Endodermal cell (in vitro differentiated cells): ENCODE measurements at places on chromosomes 1 and 21.

GRCh38 chr21:35582731-35583130, 477.6 kb downstream of the SETD4 start:
- no peak for DNase-seq

- no peak for DNase-seq
These were observed 522.6 kb downstream of the PTPRU start for GRCh38 chr1:29758781-29759499.

DNA sequence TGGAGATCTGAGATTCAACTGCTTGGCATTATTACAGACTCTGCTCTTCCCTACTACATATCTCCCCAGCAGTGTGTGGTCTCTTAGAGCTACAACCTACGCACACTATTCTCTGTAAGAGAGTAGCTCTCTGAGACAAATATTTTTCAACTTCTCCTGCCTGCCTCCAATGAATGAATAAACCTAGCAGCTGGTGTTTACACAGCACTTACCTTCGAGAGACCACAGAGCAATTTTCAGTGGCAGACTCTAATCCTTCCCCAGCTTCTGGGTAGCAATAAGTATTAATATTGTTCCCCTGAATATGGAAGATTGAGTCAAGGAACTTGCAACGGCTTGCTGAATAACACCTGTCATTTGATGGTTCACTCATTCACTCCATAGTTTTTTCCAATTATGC, 350.9 kb upstream of the SPAG17 start:
- DNase-seq, result no peak

- no peak for DNase-seq
These were observed 24.9 kb downstream of the PRKCZ start for GRCh38 chr1:2074944-2075740.

DNA sequence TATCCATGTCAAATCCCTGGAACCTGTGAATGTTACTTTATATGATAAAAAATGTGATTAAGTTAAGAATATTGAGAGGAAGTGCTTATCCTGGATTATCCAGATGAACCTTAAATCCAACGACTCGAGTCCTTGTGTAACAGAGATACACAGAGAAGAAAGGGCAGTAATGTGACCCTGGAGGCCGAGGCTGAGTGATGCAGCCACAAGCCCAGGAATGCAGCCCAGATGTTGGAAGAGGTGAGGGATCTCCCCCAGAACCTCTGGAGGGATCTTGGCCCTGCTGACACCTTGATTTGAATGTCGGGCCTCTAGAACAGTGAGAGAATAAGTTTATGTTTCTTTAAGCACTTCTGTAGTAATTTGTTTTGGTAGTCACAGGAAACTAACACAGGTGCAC, 18.0 kb downstream of the LPGAT1 start:
- DNase-seq, result no peak

GRCh38 chr1:204880906-204881305, 10.2 kb downstream of the NFASC start:
- DNase-seq, result no peak

DNA sequence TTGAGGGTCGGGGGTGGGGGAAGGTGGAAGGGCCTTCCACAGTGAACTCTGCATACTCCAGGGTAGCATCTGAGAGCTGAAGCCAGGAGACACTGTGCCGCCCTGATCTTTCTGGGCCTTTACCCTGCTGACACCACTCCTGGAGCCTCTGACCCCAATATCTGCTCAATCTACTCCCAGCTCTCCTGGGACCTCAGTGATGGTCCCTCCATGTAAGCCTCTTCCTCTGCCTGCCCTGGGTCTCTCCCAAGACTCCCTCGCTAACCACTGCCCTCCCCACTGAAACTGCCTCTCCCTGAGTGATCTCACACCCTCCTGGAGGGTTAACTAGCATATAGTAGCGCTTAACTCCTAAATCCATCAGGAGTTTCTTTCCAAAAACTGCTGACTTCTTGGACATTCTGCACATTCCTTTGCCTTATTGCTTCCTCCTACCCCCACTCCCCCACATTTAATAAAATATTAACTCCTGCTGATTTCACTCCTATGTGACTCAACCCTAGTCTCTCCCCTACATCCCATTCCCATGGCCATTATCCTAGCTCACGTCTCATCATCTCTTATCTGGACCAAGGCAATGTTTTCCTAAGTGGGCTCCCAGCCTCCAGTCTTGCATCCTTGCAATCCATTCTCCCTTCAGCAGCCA, 145.6 kb downstream of the HMGB4 start:
- no peak for DNase-seq

- DNase-seq, result no peak
These were observed 3.6 kb upstream of the KIAA2013 start for GRCh38 chr1:11929849-11930248.

DNA sequence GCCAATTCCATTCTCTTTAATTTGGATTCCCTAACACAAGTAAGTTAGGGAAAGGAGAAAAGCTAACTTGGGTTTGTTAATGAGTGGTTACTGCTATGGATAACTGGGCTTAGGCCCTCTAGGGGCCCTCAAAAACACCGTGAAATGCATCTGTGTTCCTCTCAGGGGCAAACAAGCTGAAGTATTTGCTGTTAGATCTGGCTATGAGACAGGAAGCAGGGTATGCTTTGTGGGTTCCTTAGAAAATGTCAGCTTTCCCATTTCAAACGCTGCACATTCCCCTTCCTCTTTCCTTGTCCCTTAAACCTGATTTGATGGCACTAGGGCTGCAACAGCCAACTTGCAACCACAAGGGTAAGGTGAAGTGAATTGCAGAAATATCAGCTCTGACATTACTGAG, 5.7 kb upstream of the CAP1 start:
- DNase-seq, result no peak

DNA sequence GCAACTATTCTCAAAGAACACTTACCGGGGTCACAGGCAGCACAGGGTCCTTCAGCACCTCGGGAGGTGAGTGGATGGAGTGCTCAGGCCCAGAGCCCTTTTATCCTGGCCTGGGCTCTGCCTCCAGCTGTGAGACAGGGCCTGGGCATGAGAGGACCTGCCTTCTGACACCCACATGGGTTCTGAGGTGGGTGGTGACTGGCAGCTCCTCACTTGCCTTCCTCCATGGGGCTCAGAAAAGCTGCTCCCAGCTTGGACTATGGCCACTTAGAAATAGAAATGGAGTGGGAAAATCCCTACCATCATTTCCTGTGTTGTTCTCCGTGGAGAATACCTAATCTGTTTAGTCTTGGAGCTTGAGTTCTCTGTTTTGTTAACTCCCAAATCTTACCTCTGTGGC, at the start of gene LCE1C:
Gene LCE1C (minus strand): TSS at position 76 of the 400 bp plus-strand sequence. CDS start 1,173 bp downstream, outside the sequence.
- DNase-seq, result no peak

DNA sequence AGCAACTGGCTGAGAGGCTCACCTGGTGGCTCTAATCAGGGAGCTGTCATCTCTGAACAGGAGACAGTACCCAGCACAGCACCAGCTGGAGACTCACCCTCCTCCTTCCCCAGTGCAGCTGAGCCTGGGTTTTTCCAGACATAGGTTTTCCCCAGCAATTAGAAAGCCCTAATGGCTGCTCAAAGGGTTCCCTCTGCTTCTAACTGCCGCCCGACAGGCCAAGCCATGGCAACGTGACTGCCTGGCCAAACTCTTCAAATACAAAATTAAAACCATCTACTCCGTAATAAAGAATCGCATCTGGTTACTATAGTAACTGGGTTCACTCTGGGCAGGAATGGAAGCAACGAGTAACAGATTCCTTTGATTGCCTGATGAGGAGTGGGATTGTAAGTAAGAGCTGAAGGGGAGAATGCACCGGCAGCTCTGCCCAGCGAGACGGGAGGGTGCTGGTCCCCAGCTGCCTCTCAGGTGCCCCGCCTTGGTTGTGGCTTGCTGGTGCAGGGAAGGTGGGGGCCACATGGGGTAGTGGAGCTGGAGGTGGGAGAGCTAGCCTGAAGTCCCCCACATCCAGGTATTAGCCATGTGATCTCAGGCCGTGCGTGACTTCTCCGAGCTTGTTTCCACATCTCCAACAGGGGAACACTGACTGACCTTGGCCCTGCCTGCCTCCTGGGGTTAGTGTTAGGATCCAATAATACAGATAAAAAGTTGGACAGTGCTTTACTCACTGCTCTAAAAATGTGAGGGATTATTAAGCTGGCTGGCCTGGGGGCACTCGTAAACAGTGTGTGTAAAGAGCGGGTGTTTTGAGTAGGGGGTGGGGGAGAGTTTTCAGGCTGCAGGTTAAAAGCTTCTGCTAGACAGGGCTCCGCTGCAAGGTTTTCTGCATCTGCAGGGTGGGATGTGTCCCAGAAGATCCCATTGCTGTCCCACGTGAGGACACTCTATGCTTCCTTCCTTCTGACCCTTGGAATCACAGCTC, 94.2 kb downstream of the KCNN3 start:
- DNase-seq, result no peak

GRCh38 chr1:11301601-11302000, 28.6 kb downstream of the UBIAD1 start:
- DNase-seq, result no peak

GRCh38 chr1:246176126-246177024, 330.7 kb downstream of the SMYD3 start:
- no peak for DNase-seq

GRCh38 chr1:169624122-169624521, 5.8 kb downstream of the SELP start:
- DNase-seq, result no peak

DNA sequence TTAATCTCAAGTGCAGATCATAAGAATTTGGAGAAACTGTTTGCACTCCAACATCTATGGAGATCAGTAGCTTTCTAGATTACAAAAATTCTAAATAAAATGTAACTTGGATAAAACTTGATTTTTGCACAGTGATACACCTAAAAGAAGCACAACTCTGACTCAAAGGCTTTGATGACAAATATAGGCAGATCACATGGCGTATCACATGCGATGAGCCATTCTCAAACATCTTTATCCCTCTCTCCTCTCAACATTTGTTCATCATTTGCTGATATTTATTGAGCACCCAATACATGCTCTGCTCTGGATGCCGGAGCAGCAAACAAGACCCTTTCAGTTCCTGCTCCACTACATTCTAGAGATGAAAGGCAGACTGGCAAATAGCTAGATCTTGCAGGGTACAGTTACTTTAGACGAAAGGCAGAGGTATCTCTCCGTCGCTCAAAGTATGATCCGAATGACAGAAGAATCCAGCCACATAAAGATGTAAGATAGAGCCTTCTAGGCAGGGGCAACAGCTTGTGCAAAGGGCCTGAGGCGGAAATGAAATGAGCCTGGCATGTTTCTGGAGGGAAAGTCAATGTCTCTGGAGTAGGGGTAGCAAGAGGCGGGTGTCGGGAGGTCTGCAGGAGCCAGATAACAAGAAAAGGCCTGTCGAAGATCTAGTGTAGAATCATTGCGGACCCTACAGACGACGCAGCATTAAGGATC, 145.8 kb upstream of the ERRFI1 start:
- DNase-seq, result no peak

- DNase-seq, result no peak
These were observed 491.1 kb upstream of the LRRC7 start for GRCh38 chr1:69076631-69077030.

DNA sequence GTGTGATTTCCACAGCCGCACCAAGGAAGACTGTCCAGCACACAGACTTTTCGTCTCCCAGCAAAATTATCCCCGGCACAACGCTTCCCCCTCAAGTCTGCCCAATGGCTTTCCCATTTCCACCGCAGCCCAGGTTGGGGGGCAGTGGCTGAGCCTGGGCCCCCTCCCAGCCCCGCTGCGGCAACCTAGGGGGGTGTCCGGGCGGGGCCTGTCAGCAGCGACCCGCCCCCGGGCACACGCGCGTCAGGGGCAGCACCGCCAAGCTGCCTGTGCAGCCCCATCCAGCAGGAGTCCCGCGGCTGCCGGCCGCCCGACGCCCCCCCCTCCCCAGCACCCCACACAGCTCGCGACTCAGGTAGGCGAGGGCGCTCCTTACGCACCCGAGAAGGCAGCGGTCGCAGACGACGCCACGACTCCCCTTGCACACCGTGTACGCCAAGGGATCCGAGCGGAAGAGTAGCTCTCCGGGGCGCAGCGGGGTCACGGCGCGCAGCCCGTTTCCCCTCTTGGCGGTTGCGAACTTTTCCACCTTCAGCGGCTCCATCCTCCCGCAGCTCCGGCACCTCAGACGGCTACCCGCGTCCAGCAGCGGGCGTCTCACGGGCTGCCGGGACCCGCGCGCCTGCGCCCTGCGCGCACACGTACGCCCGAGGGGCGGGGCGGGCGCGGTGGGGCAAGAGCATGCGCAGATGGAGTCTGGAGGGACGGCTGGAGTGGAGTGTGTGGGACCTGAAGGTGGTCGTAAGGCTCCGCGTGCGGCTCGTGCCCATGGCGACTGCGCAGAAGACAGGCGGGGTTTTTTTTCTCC, at the start of gene SMYD3:
Gene SMYD3 (minus strand): TSS at position 606 of the 808 bp plus-strand sequence.
- DNase-seq, result peak; percentile 95

DNA sequence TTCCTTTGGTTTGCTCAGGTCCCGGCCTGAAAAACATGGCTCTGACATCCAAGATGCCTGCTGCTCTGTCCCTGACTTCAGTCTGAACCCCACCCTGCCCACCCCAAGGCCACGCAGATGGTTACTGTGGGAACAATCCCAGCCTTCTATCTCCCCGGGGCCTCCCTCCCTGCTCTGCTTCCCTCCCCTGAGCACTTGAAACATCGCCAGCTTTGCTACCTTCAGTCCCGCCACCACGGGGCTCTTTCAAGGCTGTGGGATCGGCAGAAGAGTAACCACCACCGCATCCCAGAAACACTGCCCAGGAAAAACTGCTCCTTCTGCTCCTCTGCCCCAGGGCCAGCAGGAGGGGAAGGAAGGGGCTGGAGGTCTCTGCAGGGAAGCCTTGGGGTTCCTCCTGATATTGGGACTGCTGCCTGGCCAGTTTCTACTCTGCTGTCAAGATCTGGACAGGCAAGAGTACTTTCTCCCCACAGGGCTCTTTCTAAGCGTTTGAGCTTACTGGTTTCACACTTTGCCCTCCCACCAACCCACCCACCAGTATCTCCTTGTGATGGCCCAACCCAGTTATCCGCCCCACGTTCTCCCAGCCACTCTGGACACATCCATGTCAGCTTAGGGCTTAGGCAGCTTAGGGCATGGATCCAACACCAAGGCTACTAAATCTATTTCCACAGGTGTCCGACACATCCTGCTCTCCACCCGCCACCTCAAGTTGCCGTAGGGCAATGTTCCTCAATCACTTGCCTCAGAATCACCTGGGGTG, 8.4 kb downstream of the ETNK2 start:
- DNase-seq, result no peak

- no peak for DNase-seq
These were observed 66.3 kb downstream of the VWA5B1 start for GRCh38 chr1:20356850-20357459.

- no peak for DNase-seq
These were observed 18.6 kb upstream of the RGS8 start for GRCh38 chr1:182702826-182703524.

DNA sequence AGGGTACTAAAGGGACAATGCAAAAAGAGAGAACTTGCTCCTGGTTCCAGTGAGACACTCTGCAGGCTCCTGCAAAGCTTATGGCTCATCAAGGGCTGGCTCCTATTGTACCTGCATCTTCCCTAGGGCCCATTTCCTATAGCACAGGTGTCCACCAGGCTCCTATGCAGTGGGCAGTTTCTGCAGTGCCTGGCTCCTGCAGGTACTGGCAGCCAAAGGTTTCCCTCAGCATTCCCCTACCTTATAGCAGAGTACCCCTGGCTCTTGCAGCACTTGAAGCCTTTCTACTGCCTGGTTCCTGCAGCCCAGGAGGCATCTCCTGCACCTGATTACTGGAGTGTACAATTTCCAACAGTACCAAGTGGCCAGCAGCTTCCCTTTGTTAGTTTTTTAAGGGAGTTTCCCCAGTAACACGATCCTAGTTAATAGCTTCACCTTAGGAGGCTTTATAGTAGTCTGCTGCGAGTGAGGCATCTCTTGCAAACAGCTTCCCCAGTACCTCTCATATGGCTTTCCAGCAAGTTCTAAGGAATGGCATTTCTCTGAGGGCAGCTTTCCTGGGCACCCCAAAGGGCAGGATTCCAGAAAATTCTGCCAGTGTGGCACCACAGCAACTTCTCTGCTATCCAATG, 141.7 kb downstream of the DENND1B start:
- peak; percentile 35 for DNase-seq

GRCh38 chr1:9758559-9759121, 65.1 kb downstream of the CLSTN1 start:
- no peak for DNase-seq
